ENCODE measurements at places on chromosomes 7 and 10. TPM values are rescaled to one million over a fixed set of nuclear protein-coding genes. Genes with fewer than 3 reads are reported as not detected.

Gene VIPR2
- total RNA-seq, result not detected

Gene KIAA1549
- 2.2 TPM for total RNA-seq

Gene CALHM3
- total RNA-seq, result not detected

Gene ATG9B
- total RNA-seq, result not detected

Gene FLNC
- total RNA-seq, result 1.5 TPM

Gene CFTR
- not detected for total RNA-seq

Gene EPC1
- total RNA-seq, result 22.8 TPM

Gene ALOX5
- total RNA-seq, result not detected

Gene PARP12
- total RNA-seq, result 51.6 TPM

Gene SKIDA1
- total RNA-seq, result under 0.01 TPM

Gene IGF2BP3
- 86.3 TPM for total RNA-seq

Gene TRIM73
- total RNA-seq, result 0.31 TPM

Gene PPP1R17
- not detected for total RNA-seq

Gene CXCL12
- 6.5 TPM for total RNA-seq

Gene C7orf25
- 6.9 TPM for total RNA-seq

Gene RSU1
- total RNA-seq, result 94.9 TPM

Gene ZNF467
- total RNA-seq, result under 0.01 TPM

Gene RADIL
- total RNA-seq, result 4.0 TPM

Gene SDK1
- 1.7 TPM for total RNA-seq

Gene TUBB8
- total RNA-seq, result not detected

Gene OR2A7
- total RNA-seq, result 1.4 TPM

Gene PLEKHS1
- under 0.01 TPM for total RNA-seq

Gene ELFN1
- 0.77 TPM for total RNA-seq

Gene PROSER2
- 1.0 TPM for total RNA-seq

Gene ANKRD26
- 14.0 TPM for total RNA-seq

Gene CYP3A7
- total RNA-seq, result not detected

Gene IMMP2L
- total RNA-seq, result 21.8 TPM

Gene CHN2
- total RNA-seq, result 2.6 TPM

Gene HTR7
- total RNA-seq, result 1.1 TPM

Gene PDE6C
- not detected for total RNA-seq

Measured in melanocyte of skin (primary cell).